ENCODE measurements at places on chromosomes 1 and 21.

- DNase-seq: no peak
These were observed 2.6 kb upstream of the RORC start for GRCh38 chr1:151834239-151834638.

GRCh38 chr1:29708796-29709703 is 472.7 kb downstream of the PTPRU start:
- DNase-seq: no peak

GRCh38 chr1:109986054-109986444 is 1.5 kb downstream of the AHCYL1 start:
- DNase-seq: no peak

GRCh38 chr1:903721-904271 is 19.9 kb upstream of the SAMD11 start:
- no peak for DNase-seq

DNA sequence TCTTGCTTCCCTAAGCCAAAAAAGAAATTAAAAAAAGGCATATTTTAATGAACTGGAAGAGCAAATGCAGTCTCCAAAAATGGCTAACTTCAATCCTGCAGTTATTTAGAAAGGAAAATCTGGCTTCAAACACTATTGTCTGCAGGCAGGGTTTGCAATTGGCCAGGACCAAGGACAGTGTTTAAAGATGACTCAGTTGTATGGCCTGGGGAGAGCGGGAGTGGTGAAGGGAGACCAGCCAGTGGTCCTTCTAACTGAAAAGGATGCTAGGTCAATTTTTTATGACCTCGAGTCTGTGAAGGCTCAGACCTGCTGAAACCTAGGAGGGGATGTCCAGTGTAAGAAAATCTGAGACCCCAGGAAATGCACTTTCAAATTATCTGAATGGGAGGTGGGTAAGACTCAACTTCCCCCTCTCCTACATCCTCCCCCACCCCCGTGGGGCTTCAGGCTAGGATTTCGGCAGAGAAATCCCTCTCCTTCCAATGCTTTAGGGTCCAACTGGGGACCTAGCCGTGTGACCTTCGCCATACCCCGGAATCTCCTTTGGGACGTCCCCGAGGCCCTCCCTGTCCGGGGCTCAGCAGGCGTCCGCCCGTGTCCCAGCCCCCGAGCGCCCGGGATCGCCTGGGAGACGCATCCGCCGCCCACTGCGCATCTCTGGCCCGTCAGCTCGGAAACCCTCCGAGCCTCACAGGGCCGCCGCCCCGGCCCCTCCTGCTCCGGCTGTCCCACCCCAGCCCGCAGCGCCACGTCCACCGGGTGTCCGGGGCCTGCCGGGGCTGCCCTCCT is 602 bp upstream of the RIMKLA start:
- DNase-seq: no peak

GRCh38 chr1:181423301-181423918 is 59.9 kb upstream of the CACNA1E start:
- no peak for DNase-seq

- DNase-seq: no peak
These were observed 39.4 kb upstream of the PTGFRN start for GRCh38 chr1:116870300-116870699.

DNA sequence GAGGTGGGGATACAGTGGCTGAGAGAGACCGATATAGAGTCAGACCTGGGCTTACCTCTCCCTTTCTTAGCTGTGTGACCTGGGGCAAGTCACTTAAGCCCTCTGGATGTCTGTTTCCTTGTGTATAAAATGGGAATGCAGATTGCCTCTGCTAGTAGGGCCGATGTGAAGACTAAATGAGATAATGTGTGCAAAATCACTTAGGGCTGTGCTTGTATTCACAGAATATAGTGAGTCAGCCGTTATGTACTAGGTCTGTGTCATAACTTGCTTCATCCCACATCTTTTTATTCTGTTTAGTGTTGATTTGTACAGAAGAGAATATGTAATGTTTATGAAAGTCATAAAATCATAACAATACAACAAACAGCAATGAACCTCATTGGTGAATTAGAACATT is 56.0 kb downstream of the PTPRU start:
- DNase-seq: no peak

All from GM18507 (cell line).